Fibroblast of villous mesenchyme (primary cell): ENCODE measurements at places on chromosomes 3 and 15. TPM values are rescaled to one million over a fixed set of nuclear protein-coding genes. Genes with fewer than 3 reads are reported as not detected.

GRCh38 chr15:60548101-60548500 lies 69.2 kb upstream of the ICE2 start:
- DNase-seq: no peak

Gene CADPS
- total RNA-seq: 1.6 TPM in 1 of 2 replicates, not detected in the other

Gene GLCE
- 17.7 and 21.6 TPM in 2 replicates for total RNA-seq

Gene GHSR
- total RNA-seq: not detected in 2 replicates

GRCh38 chr3:128174675-128175590 lies 21.7 kb downstream of the EEFSEC start:
- no peak for DNase-seq

GRCh38 chr15:78685159-78685921 lies 44.3 kb upstream of the CHRNB4 start:
- no peak for DNase-seq

Gene KNL1
- total RNA-seq: 12.9 and 22.9 TPM in 2 replicates

- no peak for DNase-seq
Measured at GRCh38 chr3:101066711-101067129, 73.5 kb upstream of the ABI3BP start.

Gene ASB14
- not detected in 2 replicates for total RNA-seq

DNA sequence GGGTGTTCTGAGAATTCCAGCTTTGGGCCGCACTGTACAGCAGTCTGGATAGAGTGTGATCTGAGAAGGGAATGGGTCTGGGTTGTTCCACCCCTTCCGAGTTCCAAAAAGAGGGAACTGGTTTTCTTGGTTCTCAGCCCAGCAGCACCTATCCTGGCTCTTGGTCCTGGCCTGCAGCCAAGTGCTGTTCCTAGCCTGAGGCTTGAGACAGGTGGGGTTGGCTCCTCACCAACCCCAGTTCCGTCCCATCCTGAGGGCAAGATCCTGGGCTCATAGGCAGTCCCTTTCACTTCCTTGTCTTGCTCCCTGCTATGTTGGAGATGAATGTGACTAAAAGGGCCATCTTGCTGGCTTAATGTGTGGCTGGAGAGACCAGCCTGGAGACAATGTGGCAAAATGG lies 15.2 kb downstream of the IVD start:
- no peak for DNase-seq

GRCh38 chr3:177149106-177149505 lies 48.2 kb downstream of the TBL1XR1 start:
- no peak for DNase-seq

DNA sequence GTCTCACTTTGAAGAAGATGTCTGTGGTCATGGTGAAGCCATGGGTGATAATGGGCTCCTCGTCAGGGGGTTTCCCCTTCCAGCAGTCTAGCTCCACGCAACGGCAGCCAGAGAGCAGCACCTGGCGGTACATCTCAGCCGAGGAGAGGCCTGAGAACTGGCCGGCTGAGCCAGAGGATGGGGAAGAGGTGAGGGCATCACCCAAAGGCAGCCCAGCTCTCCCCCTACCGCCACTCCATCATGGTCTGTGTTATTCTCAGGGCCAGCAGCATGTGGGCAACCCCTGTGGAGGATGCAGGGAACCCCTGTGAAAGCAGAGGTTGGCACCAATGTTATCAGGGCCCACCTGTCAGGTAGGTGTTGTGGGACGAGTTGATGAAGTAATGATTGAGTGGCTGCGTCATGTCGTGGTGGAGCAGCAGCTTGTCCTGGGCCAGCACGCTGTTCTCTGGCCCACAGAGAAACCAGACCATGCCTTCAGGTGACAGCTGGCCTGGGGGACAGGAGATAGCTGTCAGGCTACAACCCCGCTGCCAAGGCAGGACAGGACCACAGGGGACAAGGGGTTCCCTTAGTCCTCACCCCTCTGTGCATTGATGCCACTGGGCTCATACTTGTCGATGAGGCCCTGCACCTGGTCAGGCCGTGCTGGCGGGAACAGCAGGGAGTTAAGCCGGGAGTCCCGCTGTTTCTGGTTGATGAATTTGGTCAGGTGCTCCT lies 9.4 kb downstream of the PLCB2 start:
- no peak for DNase-seq

DNA sequence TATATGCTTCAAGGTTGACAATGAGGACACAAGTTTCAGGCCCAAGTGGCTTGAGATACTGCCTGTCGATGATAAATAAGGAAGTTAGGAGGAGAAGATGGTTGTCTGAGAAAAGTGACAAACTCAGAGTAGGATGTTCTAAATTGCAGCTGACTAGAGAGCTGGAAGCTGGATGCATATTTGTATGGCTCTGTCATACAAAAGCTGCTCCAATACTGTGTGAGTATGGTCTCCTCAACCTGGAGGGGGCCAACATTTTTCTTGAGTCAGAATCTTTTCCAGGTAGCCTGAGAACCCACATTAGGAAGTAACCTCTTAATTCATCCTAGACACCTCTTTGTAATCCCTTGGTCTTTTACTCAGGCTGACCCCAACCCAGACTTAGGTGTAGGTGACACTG lies 28.4 kb upstream of the TPRG1 start:
- DNase-seq: no peak

- DNase-seq: no peak
Measured at GRCh38 chr3:27840807-27841594, 118.9 kb upstream of the EOMES start.

- no peak for DNase-seq
Measured at GRCh38 chr3:192858849-192859585, 58.6 kb downstream of the MB21D2 start.

- peak; percentile 16 for DNase-seq
Measured at GRCh38 chr15:30985081-30985531, 6.3 kb downstream of the MTMR10 start.

DNA sequence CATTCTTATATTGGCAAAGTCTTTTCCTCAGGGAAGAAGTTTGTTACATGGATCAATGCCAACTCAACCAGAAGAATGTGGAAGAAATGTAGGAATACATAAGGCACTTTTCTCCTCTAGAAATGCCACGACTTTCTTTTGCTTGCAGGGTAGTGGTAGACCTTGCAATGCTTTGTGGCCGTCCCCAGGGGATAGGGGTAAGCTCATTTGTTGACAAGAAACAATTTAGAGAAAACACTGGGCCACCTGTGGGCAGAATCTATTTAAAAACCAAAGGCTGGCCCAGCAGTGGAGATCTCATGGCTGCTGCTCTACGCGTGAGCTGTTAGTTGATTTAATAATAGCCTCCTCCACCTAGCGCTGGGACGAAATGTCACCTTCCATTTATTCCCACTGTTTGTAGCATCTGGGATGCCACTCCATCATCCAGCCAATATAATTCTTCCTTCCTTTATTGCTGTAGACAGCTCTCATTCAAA lies 64.6 kb upstream of the PFN2 start:
- DNase-seq: no peak

GRCh38 chr15:68672251-68672650 lies 93.5 kb downstream of the CORO2B start:
- DNase-seq: no peak

GRCh38 chr3:19967812-19968211 lies 20.9 kb downstream of the RAB5A start:
- no peak for DNase-seq

Gene CADM2
- under 0.01 and 0.32 TPM in 2 replicates for total RNA-seq

DNA sequence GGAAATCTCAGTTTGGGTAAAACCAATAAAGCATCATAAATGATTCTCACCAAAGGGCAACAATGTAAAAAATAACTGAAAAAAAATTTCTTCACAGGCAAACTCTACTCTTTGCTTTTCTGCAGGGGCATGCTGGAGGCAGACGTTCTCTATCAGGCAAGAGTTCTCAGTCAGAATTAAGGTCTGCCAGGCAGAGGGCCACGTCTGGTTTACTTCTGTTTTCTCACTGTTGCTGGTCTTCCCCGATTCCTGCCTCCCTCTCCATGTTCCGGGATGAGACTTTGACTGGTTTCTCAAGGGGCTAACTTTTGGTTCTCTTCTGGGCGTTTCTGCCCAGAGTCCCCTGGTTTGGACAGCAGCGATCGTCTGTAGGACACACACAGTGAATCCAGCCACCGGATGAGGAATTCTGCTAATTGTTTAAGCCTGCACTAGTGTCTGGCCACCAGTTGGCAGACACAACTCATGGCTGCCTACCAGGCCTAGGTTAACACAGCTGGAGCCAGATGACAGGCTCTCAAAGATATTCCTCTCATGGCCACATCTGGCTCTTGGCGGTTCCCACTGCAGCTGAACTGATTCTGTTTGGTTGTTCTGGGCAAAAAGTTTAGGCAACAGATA lies 273.1 kb downstream of the FOXP1 start:
- DNase-seq: peak; percentile 43

DNA sequence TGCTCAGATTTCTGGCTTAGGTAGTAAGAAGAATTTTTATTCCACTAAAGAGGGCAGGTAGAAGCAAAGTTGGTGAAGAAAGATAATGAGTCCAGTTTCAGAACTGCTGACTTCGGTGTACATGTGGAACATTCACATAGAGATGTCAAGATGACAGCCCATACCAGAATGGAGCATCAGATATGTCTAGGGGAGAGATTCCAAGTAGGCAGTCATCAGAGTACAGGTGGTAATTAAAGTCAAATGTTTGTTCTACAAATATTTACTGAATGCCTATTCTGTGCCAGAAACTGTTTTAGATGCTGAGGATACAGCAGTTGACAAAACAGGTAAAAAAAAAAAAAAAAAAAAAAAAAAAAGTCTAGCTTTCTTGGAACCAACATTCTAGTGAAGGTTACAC lies 81.9 kb downstream of the FGF12 start:
- no peak for DNase-seq

DNA sequence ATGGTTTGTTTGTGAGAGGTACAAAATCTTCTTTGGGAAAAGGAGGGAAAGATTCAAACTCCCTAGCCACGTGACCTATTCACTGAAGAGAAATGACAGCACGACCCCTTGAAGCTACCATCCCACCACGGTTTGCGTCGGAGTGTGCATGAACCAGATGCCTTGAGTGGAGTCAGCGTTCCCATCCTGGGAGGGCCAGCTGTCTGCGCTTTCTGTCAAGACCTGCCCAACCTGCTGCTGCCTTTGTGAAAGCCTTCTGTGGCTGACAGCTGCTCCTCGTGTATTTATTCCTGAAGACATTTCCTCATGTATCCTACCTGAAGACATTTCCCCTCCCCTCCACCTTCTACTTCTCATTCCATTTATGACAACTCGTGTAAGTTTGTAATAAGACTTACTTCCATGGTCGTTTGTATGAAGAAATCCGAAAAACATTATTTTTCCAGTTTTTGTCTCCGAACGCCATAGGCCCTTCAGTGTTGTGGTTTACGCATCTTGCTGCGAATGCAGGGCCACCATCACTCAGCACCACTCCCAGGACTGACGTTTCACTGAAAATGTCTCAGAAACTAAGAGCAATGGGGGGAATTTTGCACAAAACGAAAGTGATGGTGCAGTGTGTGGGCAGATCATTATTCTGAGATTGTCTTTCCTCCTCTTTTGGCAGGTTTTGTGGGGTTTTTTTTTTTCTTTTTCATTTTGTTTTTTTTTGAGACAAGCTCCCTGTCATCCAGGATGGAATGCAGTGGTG lies 18.9 kb downstream of the EBLN2 start:
- no peak for DNase-seq

Gene REC114
- total RNA-seq: not detected in 2 replicates

Gene MESP2
- total RNA-seq: 0.32 and 0.43 TPM in 2 replicates

DNA sequence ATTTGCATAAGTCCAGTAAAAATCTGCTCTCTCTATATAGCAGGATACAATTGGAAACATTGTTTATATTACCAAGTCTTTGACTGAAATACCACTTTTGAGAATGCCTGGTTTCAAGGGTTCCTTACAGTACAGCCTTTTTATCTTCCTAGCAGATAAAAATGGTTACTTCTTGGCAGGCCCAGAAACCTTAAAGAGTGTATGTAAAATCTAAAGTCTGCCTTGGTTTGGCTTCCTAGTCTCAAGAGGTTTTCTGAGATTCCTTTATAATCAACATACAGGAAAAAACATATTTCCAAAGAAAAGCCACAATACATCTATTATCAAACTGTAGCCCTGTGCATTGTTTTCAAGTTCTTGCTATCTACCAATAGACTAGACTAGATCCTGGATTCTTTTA lies 84.6 kb downstream of the PLSCR2 start:
- DNase-seq: no peak

DNA sequence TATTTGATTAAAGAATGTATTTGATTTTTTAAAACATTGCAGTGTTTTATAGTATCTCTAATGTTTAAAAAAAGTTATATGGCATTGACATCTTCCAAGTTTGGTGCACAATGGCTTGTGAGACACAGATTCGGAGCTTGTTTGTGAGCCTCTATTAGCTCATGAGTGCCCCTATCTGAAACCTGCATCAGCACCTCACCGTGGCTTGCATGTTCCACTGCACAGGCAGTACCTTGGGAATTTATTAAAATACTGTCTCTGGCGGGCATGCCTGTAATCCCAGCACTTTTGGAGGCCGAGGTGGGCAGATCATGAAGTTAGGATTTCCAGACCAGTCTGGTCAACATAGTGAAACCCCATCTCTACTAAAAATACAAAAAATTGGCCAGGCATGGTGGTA lies 6.8 kb upstream of the RTP2 start:
- no peak for DNase-seq

DNA sequence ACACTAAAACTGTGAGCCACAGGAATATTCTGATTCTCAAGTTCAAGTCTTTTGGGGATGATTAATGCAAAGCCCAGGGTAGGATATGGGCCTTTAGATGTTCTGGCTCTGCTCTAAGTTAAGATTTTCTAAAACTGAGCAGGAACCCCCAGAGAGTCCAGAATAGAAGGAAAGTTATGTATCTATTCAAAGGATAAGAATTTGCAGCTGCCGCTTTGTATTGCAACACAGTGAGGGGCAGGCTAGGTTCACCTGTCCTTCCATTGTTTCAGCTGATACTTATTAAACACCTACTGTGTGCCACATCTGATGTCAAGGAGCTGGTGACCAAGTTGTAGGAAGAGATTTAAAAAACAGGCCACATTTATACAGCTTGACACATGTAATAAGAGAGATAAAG lies 290.4 kb downstream of the MAGI1 start:
- DNase-seq: no peak

GRCh38 chr3:30551927-30552326 lies 54.5 kb upstream of the TGFBR2 start:
- DNase-seq: no peak

Gene CLSTN2
- total RNA-seq: 5.8 and 7.3 TPM in 2 replicates

- DNase-seq: no peak
Measured at GRCh38 chr3:12409684-12410596, 74.3 kb upstream of the TSEN2 start.

DNA sequence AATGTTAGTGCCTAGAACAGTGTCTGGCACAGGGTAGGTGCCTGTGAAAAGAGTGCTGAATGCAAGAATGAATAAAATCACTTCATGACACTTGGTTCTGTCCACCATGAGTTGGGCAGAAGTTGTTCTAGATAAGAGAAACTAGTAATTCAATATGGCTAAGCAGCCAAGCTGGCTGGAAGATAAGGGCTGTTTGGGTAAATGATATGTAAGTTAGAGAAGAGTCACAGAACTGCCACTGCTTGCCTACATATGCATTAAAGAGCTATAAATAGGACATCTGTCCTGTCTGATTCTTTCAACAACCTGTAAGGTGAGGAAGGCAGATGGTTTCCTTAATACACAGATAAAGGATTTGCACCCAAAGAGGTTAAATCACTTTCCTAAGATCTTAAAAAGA lies 13.1 kb downstream of the MTMR10 start:
- DNase-seq: no peak

GRCh38 chr15:43133430-43134156 lies at the start of gene TMEM62:
Gene TMEM62 (plus strand): TSS chr15:43133586. CDS start chr15:43133803, 217 bp downstream.
- DNase-seq: peak; percentile 60
